ENCODE measurements at places on chromosomes 11 and 22. TPM values are rescaled to one million over a fixed set of nuclear protein-coding genes. Genes with fewer than 3 reads are reported as not detected.

The TRIM66 gene
- 10.5 TPM for total RNA-seq

The BCO2 gene
- total RNA-seq = 0.52 TPM

DNA sequence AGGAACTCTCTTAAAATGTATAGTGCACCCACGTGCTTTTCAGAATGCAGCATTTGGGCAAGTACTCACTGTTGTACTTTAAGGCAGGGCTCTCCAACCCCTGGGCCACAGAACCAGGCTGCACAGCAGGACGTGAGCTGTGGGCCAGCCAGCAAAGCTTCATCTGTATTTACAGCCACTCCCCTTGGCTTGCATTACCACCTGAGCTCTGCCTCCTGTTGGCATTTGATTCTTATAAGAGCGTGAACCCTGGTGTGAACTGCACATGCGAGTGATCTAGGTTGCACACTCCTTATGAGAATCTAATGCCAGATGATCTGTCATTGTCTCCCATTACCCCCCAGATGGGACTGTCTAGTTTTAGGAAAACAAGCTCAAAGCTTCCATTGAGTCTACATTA, 3.0 kb downstream of the C11orf58 start:
- DNase-seq = no peak

DNA sequence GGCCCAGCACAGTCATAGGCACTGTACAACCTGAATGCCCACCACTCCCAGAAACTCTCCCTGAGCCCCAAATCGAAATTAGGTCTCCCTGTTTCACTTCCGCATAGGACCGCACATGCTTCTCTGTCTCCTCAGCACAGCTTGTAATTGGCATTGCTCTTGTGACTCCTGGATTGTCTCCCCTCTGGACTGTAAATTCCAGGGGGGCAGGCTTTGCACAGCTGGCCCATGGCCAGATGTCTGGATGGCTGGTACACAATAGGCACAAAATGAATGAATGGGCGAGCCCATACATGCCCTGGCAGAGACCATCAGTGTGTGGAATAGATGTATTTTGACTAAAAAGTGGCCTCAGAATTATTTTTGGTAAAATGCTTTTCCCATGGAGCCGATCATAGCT, 63.3 kb upstream of the PHF21B start:
- no peak for DNase-seq
